Bronchial epithelial cell (primary cell): ENCODE measurements at places on chromosomes 5 and 9. TPM values are rescaled to one million over a fixed set of nuclear protein-coding genes. Genes with fewer than 3 reads are reported as not detected.

The GABRP gene
- 1.2 TPM in 1 of 2 replicates, not detected in the other for total RNA-seq

The PCDHGB2 gene
- under 0.01 and 0.26 TPM in 2 replicates for total RNA-seq

The TRIM36 gene
- total RNA-seq: 0.53 and 0.77 TPM in 2 replicates

The IRGM gene
- not detected in 2 replicates for total RNA-seq

The TOR4A gene
- total RNA-seq: 18.7 and 25.0 TPM in 2 replicates

The FAM120A gene
- 69.0 and 100 TPM in 2 replicates for total RNA-seq

The ADRA1B gene
- under 0.01 TPM in 1 of 2 replicates, not detected in the other for total RNA-seq

The PHYHD1 gene
- total RNA-seq: 1.1 and 3.8 TPM in 2 replicates

The SCGB3A2 gene
- not detected in 2 replicates for total RNA-seq

The GPX8 gene
- total RNA-seq: 12.0 and 12.1 TPM in 2 replicates

The TSSK1B gene
- total RNA-seq: 0.26 TPM in 2 replicates

The STKLD1 gene
- total RNA-seq: under 0.01 and 0.38 TPM in 2 replicates

The GABRA1 gene
- total RNA-seq: not detected in 2 replicates

The SPRY4 gene
- total RNA-seq: 0.51 and 1.3 TPM in 2 replicates

The ENTREP1 gene
- 0.53 and 0.77 TPM in 2 replicates for total RNA-seq

The AKNA gene
- total RNA-seq: 2.6 and 3.7 TPM in 2 replicates
